ENCODE measurements at places on chromosomes 7 and 10. TPM values are rescaled to one million over a fixed set of nuclear protein-coding genes. Genes with fewer than 3 reads are reported as not detected.

The ASB4 gene
- not detected for total RNA-seq

The GIMAP1 gene
- total RNA-seq = 6.1 TPM

The SEC24C gene
- 78.6 TPM for total RNA-seq

The ELOVL3 gene
- not detected for total RNA-seq

The ITPRID1 gene
- not detected for total RNA-seq

All from CD8-positive, alpha-beta T cell (primary cell).